T-helper 1 cell (primary cell): ENCODE measurements at places on chromosomes 4 and X.

GRCh38 chr4:24928708-24929107, 15.9 kb upstream of the CCDC149 start:
- no peak for DNase-seq

DNA sequence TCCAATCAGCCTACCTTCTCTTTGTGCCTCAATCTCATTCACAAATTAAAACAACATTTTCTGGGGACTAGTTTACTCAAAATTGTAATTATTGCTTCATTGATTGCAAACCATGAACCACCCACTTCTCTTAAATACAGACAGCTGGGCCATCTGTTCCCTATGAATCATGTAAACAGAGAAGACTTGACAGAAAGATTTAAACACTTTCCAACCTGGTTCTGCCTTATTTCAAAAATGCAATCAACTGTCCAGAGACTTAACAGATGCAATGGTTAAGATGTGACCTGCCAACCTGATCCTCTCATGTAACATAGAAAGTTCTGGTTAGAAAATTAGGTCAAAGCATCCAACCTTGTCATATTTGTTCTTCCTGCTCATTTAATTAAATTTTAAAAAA, 20.8 kb upstream of the SERTM2 start:
- DNase-seq: no peak

DNA sequence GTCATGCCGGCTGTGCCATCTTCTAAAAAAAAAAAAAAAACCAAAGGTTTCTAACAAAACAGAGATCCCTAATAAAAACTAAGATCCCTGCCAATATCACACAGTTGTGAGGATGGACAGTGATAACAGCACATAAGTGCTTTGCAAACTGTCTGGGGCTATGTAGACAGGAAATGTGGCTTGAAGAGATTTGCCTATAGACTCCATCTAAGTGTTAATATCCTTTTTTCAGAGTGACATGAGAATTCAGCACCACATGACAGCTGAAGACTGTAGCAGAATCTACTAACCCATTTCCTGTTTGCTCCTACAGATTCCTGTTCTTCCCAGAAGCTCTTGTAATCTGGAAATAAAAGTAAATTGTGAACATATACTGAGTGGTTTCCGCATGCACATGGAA, 215.4 kb downstream of the KDR start:
- DNase-seq: no peak

DNA sequence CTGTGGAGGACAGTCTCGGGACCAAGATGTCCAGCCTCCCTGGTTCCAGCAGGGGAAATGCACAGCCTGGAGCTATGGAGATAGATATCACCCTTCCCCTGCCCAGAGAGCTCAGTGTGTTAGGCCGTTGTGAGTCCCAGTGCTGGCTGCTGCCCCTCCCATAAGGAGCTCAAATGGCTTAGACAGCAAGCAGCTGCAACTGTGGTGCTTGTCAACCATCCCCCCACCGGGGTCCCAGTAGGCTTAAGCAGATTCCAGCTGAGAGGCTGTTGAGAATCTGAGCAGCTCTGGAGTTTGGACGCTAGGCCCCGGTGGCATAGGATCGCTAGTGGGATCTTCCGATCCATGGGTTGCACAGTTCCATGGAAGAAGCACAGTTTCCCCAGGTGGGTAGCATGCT, 181.8 kb upstream of the POF1B start:
- DNase-seq: no peak

GRCh38 chr4:184189966-184190365, 27.7 kb downstream of the ENPP6 start:
- no peak for DNase-seq

DNA sequence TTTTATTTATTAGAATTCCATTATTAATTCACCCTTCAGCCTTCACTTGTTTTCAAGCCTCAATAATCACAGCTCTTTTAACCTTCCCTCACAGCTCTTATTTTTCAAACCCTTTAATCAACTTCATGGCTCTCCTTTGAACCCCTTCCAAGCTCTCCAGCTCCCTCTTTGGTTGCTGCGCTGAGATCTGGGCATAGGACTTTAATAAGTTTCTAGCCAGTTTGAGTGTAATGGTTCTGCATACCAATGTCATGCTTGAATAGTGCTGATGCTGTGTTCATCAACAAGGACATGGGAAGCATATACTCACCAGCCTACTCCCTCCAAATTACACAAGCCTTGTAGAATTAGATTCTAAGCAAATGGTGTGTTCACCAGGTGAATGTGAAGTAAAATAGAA, 3.5 kb upstream of the RNF212 start:
- DNase-seq: no peak

- DNase-seq: no peak
Measured at GRCh38 chr4:150114641-150115040, 36.4 kb downstream of the DCLK2 start.

DNA sequence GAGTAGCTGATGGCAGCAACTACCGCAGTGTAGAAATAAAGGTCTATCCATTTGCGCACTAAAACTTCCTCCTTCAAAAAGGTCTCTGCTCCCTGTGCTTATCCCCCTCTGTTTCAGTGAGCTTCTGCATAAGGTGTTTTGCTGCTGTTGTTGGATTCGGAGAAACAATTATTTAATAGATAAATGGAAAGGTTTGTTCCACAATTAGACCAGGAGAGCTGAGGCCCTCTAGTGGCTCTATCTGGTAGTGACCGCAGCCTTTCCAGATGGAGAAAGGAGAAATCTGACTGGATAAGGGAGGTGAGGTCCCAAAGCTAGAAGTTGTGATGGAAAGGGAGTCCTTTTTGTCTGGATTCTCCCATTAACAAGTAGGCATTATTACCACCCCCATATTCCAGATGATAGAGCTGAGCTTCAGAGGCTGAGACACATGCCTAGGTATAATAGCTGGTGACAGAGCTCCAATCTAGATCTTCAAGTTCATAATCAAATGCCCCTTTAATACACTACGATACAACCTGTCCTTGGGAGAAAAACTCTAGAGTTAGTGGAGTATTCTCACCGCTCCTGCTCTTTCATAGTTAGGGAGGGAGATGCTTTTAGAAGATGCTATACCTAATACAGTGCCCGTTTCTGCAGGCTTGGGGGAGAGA, 5.1 kb upstream of the GABRQ start:
- DNase-seq: peak; percentile 8

DNA sequence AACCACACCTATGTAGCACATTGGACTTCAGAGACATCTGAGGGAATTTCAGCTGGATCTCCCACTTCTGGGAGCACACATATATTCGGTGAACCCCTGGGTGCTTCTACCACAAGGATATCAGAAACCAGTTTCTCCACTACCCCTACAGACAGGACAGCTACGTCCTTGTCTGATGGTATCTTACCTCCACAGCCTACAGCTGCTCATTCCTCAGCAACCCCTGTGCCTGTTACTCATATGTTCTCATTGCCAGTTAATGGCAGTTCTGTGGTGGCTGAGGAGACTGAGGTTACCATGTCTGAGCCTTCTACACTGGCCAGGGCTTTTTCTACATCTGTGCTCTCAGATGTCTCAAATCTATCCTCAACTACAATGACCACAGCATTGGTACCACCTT, 45.7 kb downstream of the ADGRG4 start:
- DNase-seq: no peak

GRCh38 chr4:171024720-171025303, 788.4 kb upstream of the GALNTL6 start:
- no peak for DNase-seq

- DNase-seq: no peak
Measured at GRCh38 chr4:20284990-20285389, 33.3 kb downstream of the SLIT2 start.

GRCh38 chr4:37524267-37524666, 161.9 kb downstream of the RELL1 start:
- no peak for DNase-seq

DNA sequence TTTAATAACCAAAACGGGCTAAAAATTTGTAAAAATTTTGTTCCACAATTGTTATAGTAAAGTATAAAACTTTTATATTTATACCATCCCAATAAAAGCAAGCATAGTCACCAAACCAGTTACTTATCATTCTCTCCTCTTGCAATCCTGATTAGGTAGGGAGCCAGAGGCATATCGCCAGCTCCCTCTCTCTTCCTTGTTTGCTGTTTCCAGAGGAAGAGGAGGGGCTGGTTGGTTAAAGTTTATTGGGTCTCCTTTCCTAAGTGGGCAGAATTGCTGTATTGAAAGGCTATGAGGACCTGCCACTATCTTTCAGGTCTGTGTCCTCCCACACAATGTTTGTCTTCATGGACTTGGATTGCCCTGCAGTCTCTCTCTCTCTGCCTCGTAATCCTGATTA, 29.6 kb upstream of the BBS12 start:
- no peak for DNase-seq

DNA sequence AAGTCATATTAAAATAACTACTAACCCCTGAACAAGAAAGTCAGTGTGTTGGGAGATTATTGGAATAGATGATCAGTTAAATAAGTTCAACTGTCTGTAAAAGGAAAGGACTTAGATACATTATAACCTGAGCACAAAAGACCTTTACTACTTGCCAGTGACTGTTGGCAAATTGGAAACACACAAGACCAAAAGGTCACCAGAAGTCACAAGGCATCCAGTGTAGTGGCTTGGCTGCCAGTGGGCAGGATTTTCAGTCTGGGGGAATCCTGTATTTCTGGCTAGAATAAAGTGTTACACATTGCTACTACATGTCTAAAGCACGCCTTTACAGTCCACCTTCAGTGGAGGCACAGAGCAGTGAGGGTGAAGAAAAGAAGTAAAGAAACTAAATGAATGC, 108.3 kb upstream of the AR start:
- DNase-seq: no peak

- DNase-seq: no peak
Measured at GRCh38 chrX:9581771-9582385, 117.0 kb downstream of the TBL1X start.

DNA sequence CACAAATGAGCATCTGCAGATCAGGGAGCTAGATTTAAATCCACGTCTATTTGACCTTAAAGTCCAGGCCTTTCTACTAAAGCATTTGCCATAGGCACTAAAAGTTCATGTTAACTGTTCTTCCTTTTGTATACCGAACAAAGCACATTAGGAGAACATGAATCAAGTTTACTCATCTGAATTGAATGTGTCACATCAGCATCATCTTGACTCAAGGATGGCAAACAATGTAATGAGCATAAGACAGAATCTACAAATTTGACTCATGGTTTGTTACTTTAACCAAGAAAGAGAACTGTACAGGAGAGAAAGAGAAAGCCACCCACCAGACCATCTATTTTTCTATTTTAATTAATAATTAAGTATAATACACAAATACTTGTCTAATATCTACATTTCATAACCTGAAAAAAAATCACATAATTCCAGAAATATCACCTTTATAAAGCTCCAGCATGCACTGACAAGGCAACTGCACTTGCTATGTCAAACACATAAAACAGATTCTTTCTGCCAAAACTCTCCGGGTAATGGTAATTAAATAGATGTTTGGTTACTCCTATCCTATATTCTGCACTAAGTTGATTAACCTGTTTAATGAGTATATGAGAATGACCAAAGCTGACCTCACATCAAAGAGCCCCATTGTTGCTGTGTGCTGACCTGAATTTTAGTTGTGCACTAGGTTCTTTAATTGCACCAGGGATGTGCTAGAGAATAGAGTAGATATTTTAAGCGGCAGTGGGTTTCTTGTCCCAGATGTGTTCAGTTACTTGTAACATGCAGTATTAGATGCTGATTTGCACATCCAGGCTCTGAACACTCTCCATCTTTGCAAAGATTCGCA, 42.5 kb upstream of the LEF1 start:
- no peak for DNase-seq

- DNase-seq: no peak
Measured at GRCh38 chrX:23838953-23839352, 56.0 kb downstream of the SAT1 start.

GRCh38 chrX:9164086-9164485, 130.2 kb upstream of the FAM9B start:
- DNase-seq: no peak

DNA sequence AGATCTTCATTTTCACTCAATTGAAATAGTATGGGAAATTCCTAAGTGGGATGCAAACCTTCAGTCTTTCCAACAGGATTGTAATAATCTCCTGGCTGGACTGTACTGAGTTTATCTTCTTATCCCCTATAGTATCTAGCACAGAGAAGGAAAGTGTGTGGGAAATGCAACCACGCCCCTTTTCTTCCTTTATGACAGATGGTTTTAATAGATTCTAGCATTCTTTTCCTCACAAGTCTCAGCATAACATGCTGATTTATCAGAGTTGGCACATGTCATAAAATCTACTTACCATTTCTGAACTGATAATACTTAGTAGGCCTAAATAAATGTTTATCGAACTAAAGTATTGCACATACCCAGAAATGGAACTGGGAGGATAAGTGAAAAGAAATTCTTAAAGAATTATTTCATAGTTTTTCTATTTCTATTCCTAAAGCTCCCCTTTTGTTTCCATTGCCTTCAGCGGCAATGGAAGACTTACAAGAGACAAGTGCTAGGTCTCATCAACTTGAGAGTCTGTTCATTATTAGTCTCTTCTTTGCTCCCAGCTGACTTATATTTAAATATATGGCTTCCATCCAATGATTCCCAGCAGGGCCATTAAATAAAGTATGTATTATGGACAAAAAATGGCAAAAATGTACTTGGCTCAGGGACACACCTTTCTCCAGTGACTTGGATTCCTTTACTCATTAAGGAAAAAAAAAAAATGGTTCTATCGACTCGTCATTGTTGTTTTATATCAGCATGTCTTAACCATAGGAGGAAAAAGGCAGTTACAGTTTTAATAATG, 484.5 kb downstream of the IL1RAPL1 start:
- no peak for DNase-seq

DNA sequence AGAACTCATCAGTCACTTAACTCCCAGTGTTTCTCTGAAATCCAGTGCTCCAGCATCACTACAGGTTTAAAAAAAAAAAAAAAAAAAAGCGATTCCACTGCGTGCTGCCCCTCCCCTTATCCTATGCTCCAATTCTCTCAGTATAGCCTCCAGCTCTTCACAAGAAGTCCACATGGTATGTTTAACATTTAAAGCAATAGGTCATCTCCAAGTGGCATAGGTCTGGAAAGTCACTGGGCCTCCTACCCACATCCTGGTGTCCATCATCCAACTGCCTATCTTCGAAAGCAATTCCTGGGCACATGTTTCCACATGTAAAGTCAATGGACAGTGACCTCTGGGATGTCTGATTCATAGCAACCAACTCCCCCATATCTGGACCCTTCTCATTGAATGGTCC, 66.5 kb upstream of the MAP3K15 start:
- no peak for DNase-seq

DNA sequence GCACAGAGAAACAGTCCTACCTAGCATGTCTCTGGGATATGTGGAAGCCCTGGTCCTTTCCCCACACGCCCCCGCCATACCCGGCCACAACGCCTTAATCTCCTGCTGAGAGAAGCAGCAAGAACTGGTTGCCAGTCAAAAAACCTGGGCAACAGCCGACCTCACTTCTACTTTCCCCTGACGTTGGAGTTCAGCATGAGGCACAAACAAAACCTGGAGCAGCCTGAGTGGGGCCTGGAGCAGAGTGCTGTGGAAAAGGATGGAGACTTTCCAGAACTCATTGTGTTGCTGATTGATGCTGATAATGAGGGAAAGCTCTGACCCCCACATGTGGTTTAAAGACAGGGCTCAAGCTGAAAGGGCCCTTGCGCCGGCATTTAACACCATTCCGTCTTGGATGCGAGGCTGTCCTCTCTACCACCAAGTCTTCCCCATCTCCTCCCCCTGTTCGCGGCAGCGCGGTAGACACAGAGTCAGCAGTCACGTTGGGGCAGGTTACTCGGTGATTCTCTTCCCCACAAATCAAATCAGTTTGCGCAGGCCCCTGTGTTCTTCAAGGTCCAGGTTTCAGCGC, 666 bp downstream of the CCDC158 start:
- no peak for DNase-seq
